ENCODE measurements at places on chromosomes 3 and 15. TPM values are rescaled to one million over a fixed set of nuclear protein-coding genes. Genes with fewer than 3 reads are reported as not detected.

The IMPG2 gene
- total RNA-seq, result 0.65 TPM

The GNAI2 gene
- total RNA-seq, result 261 TPM

GRCh38 chr3:87132801-87133200, 94.3 kb upstream of the CHMP2B start:
- DNase-seq, result no peak

The NANOGP8 gene
- not detected for total RNA-seq

DNA sequence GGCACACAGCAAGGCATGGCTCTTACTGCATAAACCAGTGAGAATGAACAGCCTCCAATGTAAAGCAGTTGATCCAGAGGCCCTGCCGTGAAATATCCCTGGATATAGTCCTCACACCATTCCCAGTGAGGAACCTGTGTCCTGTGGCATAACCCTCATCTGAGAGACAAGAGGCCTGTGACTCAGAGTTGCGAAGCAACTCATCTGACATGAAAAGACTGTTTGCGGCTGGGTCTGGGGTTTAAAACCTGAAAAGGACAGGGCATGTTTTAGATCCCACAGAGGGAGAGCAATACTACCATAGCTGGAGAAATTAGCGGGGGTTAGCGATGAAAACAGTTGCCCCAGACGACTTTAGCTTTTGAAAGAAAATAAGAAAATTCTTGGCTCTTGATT, 165.3 kb upstream of the BHLHE40 start:
- no peak for DNase-seq

DNA sequence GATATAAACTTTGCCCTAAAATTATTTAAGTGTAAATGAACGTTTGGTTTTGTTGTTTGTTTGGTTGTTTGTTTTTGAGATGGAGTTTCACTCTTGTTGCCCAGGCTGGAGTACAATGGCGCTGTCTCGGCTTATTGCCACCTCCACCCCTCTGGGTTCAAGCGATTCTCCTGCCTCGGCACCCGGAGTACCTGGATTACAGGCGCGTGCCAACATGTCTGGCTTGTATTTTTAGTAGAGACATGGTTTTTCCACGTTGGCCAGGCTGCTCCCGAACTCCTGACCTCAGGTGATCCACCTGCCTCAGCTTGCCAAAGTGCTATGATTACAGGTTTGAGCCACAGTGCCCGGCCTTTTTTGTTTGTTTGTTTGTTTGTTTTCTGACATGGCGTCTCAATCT, 87.9 kb upstream of the CHD2 start:
- no peak for DNase-seq

The EPHB3 gene
- total RNA-seq, result 10.8 TPM
